Naive thymus-derived CD8-positive, alpha-beta T cell (primary cell): ENCODE measurements at places on chromosomes 5 and 9. TPM values are rescaled to one million over a fixed set of nuclear protein-coding genes. Genes with fewer than 3 reads are reported as not detected.
A peak's percentile ranks its signal among the peaks of the same experiment; 100 is the strongest.

The PCSK5 gene
- 22.8 TPM for total RNA-seq

The SH3RF2 gene
- total RNA-seq: not detected

The HSD17B3 gene
- total RNA-seq: 4.4 TPM

The PDGFRB gene
- total RNA-seq: 0.49 TPM

The FOXD4L4 gene
- total RNA-seq: 0.42 TPM

The MSANTD3 gene
- 12.9 TPM for total RNA-seq

The GPX8 gene
- total RNA-seq: not detected

The FOXI1 gene
- not detected for total RNA-seq

The ZBTB26 gene
- total RNA-seq: 10.4 TPM

The PCDHA1 gene
- total RNA-seq: not detected

The FBP2 gene
- total RNA-seq: not detected

The DNM1 gene
- 1.1 TPM for total RNA-seq

The TLX3 gene
- not detected for total RNA-seq

The CAMK2A gene
- total RNA-seq: not detected

The ZNF483 gene
- total RNA-seq: 19.4 TPM

DNA sequence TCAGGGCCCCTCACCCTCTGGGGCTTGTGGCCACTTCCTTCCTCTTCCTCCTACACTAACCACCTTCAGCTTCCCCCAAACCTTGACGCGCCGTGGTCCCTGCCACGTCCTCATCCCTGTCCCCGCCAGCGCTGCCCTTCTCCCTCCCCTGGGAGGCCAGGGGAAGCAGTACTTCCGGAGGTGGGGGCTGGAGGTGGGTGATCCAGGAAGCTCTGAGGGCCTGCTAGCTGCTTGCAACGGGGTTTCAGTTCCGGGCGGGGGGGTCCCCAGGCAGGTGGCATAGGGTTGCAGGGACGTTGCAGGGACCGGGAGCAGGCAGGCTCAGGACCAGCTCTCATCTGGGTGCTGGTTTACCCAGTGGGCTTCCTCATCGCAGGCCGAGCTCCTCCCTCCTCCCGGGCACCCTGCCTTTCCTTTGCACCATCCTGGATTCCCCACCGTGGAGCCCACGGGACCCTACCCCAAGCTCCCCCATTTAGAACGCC, 70.0 kb downstream of the RXRA start:
- peak; percentile 42 for DNase-seq
- H3K36me3 ChIP-seq: no peaks in the 10 kb centered on the region
- H3K4me3 ChIP-seq: peak overlapping the region; percentile 81
- H3K27ac ChIP-seq: peak overlapping the region; percentile 81
- H3K4me1 ChIP-seq: peaks cover 71% of the 10 kb centered on the region
- no peaks in the 10 kb centered on the region for H3K27me3 ChIP-seq

DNA sequence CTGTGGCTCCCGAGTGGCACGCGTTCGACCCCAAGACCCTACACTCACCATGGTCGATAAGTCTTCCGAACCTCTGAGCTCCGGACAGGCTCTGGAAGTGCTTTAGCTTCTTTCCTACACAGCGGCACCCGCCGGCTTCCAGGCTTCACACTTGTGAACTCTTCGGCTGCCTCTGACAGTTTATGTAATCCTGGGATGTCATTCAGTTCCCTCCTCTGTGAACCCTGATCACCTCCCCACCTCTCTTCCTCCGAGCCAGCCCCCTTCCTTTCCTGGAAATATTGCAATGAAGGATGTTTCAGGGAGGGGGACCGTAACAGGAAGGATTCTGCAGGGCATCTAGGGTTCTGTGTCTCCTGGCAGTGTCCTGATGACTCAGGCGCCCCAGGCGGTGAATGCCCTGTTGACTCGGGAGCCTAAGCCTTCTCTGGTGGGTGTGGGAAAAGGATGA, at the start of gene CD14:
Gene CD14, minus strand, starts transcription at position 155 of the 451 bp plus-strand sequence. Its CDS starts 104 bp downstream, at position 51.
- H3K4me3 ChIP-seq: peak within 1 kb of the TSS; percentile 90
- peaks cover 27% of the 10 kb centered on the region for H3K4me1 ChIP-seq
- H3K36me3 ChIP-seq: no peaks in the 10 kb centered on the region
- no peak for DNase-seq
- H3K27ac ChIP-seq: peak within 1 kb of the TSS; percentile 75

GRCh38 chr5:43608406-43608805, 5.4 kb downstream of the NNT start:
- no peak for DNase-seq
- no peak overlapping the region for H3K27ac ChIP-seq
- H3K36me3 ChIP-seq: peaks cover 17% of the 10 kb centered on the region
- H3K27me3 ChIP-seq: no peaks in the 10 kb centered on the region
- H3K4me1 ChIP-seq: peaks cover 67% of the 10 kb centered on the region
- no peak overlapping the region for H3K4me3 ChIP-seq

- no peak overlapping the region for H3K4me3 ChIP-seq
- peaks cover 5% of the 10 kb centered on the region for H3K27me3 ChIP-seq
- H3K36me3 ChIP-seq: no peaks in the 10 kb centered on the region
Observed at GRCh38 chr5:169336242-169336641, 35.3 kb upstream of the SLIT3 start.

DNA sequence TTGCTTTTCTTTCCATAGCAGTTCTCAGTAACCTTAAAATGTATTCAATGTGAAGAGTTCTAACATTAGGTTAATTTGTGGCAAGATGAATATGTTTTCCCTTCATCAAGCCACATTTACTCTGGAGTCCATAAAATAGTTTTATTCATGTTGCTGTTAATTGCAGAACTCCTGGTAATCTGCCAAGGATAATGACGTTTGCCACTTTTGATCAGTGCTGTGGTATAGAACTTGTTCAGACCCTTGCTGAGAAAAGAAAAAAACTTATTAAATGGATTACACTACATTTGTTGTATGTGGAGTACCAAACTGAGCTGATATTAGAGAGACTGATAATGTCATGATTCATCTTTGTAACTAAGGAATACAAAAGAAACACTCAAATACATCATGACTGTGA, 212.4 kb upstream of the DMAC1 start:
- no peak for DNase-seq
- no peaks in the 10 kb centered on the region for H3K27me3 ChIP-seq

DNA sequence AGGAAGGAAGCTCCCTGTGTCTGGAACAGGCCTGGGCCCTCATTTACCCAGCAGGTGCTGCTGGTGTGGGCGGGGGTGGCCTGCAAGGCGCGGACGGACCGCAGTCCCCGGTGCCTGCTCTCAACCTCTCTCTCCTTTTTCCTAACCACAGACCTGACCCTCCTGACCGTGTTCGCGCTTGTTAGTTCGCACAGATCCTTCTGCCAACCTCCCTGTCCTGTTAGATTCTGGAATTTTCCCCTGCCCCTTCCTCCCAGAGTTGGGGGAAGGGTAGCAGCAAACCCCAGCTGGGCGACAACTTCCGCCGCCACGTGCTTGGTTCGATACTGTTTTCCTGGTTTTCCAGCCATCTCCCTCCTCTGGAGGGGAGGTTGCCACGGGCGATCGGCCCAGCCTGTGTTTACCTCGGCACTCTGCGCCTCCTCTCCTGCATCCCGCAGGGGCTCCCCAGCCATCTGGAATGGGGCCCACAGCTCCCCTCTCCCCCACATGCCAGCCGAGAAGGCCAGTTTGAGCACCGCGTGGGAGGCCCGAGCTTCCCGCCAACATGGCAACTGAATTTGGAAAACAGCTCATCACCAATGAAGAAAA, 70.8 kb upstream of the UNC5A start:
- no peaks in the 10 kb centered on the region for H3K36me3 ChIP-seq
- no peak overlapping the region for H3K27ac ChIP-seq
- DNase-seq: peak; percentile 9

DNA sequence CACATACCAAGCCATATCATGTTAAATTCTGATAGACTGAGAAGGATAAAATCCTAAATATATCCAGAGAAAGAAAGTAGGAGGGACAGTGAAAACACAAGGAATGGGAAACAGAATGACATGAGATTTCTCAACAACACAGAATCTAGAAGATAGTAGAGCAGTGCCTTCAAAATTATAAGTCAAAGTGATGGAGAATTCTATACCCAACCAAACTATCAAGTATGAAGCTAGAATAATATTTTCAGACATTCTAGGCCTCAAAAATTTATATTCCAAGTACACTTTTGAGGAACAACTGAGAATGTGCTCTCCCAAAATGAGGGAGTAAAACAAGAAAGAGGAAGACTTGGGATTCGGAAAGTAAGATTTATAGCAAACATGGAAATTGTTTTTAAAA, 10.9 kb upstream of the TTLL11 start:
- DNase-seq: no peak
- peaks cover 9% of the 10 kb centered on the region for H3K36me3 ChIP-seq
- peaks cover 4% of the 10 kb centered on the region for H3K4me1 ChIP-seq
- H3K27me3 ChIP-seq: no peaks in the 10 kb centered on the region
- H3K4me3 ChIP-seq: no peak overlapping the region

GRCh38 chr5:8892926-8893325, 652.9 kb downstream of the SEMA5A start:
- H3K4me1 ChIP-seq: no peaks in the 10 kb centered on the region
- no peak overlapping the region for H3K27ac ChIP-seq
- H3K36me3 ChIP-seq: no peaks in the 10 kb centered on the region
- no peaks in the 10 kb centered on the region for H3K27me3 ChIP-seq
- DNase-seq: no peak

DNA sequence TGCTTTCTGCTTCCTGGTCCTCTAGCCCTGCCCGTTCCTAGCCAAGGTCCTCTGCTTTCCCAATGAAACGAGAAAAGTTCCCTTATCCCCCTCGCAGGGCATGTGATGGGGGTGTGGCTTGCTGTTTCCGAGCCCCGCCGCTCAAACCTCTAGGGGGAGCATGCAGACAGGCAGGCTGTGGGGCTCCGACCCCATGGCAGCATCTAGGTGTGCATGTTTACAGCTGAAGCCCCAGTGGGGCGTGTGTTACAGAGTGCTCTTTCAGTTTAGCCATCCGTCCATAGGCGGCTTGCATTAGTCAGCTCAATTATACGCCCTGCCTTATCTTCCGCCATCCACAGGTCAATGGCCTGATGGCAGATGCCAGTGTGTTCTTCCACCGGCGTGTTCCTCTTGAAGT, 48.3 kb upstream of the SPATA31E1 start:
- no peak for DNase-seq
- H3K27me3 ChIP-seq: no peaks in the 10 kb centered on the region
- no peaks in the 10 kb centered on the region for H3K4me1 ChIP-seq

DNA sequence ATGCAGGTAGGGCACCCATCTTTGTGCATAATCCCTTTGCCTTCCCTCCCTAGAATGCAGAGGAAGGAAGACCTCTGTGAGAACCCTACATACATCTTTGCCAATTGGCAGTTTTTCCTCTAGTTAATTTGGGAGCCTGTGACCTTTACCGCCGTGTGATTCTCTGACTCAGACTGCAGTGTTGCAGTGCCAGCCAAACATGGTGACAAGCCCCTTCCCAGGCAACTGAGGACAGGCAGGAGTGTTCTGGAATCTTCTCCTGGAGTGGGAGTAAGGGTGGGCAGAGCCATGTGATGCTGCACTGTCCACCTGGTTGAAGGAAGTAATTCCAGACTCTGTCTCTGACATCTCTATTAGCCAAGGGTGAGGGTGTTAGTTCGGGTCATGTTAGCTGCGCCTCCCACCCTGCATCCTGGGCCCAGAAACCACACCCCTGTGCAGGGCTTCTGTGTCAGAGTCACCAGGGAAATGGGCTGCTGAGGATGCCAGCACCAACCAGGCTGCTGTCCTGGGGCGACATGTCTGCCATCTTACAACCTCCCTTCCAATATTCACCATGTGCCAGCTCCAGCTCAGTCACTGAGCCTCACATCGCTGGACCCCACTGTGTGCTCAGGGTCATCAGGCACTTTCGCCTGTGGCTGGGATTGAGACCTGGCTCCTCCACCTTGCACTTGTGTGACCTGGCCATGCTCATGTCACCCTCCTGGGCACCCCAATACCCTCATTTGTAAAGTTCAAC, 21.8 kb downstream of the KCNIP1 start:
- no peak for DNase-seq
- no peak overlapping the region for H3K27ac ChIP-seq
- H3K4me3 ChIP-seq: no peak overlapping the region
- peaks cover 14% of the 10 kb centered on the region for H3K27me3 ChIP-seq
- no peaks in the 10 kb centered on the region for H3K36me3 ChIP-seq
- H3K4me1 ChIP-seq: no peaks in the 10 kb centered on the region

GRCh38 chr9:120960001-120960400, 33.4 kb upstream of the TRAF1 start:
- H3K27ac ChIP-seq: no peak overlapping the region
- H3K4me1 ChIP-seq: no peaks in the 10 kb centered on the region
- H3K36me3 ChIP-seq: peaks cover 9% of the 10 kb centered on the region
- DNase-seq: no peak
- H3K27me3 ChIP-seq: no peaks in the 10 kb centered on the region
- no peak overlapping the region for H3K4me3 ChIP-seq

DNA sequence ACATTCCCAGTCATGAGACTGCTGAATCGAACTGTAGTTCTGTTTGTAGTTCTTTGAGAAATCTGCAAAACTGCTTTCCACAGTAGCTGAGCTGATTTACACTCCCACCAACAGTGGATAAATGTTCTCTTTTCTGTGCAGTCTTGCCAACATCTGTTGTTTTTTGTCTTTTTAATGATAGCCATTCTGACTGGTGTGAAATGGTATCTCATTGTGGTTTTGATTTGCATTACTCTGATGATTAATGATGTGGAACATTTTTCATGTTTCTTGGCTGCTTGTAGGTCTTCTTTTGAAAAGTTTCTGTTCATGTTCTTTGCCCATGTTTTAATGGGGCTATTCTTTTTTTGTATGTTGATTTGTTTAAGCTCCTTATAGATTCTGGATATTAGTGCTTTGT, 187.3 kb upstream of the TLE4 start:
- no peaks in the 10 kb centered on the region for H3K4me1 ChIP-seq
- H3K27ac ChIP-seq: no peak overlapping the region
- H3K36me3 ChIP-seq: no peaks in the 10 kb centered on the region
- H3K4me3 ChIP-seq: no peak overlapping the region

- H3K4me3 ChIP-seq: no peak overlapping the region
- no peak for DNase-seq
- peaks cover 27% of the 10 kb centered on the region for H3K27me3 ChIP-seq
- no peak overlapping the region for H3K27ac ChIP-seq
- no peaks in the 10 kb centered on the region for H3K36me3 ChIP-seq
Observed at GRCh38 chr5:168227001-168227400, 64.4 kb upstream of the WWC1 start.

GRCh38 chr9:121299467-121300282, 31.7 kb downstream of the GSN start:
- peak overlapping the region; percentile 71 for H3K27ac ChIP-seq
- peaks cover 7% of the 10 kb centered on the region for H3K4me1 ChIP-seq
- peak overlapping the region; percentile 70 for H3K4me3 ChIP-seq
- DNase-seq: no peak

DNA sequence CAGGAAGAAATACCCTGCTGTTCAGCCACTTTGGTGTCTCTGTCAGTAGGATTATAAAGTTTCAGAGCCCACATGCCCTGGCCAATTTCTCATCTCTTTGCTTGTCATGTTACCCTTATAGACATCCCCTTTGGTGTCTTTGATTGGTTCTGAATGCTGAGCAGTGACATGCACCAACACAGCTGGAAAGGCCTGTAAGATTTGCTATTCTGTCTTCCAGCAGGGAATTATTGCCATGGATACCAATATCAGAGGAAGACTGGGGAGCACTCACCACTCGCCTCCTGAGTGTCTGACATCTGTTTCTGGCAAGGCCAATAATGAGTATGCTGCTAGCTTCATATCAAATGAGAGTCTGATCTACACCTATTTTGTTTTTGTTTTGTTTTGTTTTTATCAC, 34.4 kb downstream of the RAB3C start:
- DNase-seq: no peak
- no peaks in the 10 kb centered on the region for H3K36me3 ChIP-seq
- H3K27me3 ChIP-seq: no peaks in the 10 kb centered on the region
- H3K27ac ChIP-seq: no peak overlapping the region
- no peak overlapping the region for H3K4me3 ChIP-seq

- no peaks in the 10 kb centered on the region for H3K27me3 ChIP-seq
- peak overlapping the region; percentile 53 for H3K27ac ChIP-seq
- H3K4me3 ChIP-seq: no peak overlapping the region
- H3K4me1 ChIP-seq: peaks cover 91% of the 10 kb centered on the region
- H3K36me3 ChIP-seq: peaks cover 2% of the 10 kb centered on the region
Observed at GRCh38 chr5:154782326-154782725, 27.1 kb downstream of the LARP1 start.
